Renal pelvis (tissue), 12 donors: ENCODE measurements at places on chromosomes 6 and 20. TPM values are rescaled to one million over a fixed set of nuclear protein-coding genes. Genes with fewer than 3 reads are reported as not detected.

Gene HSD17B8
- 31.2 TPM for polyA plus RNA-seq

GRCh38 chr6:149266659-149267058 is 50.9 kb upstream of the TAB2 start:
- no peak for DNase-seq

GRCh38 chr6:117441824-117442264 is 16.1 kb upstream of the ROS1 start:
- DNase-seq, result no peak

Gene PAK5
- polyA plus RNA-seq, result 0.49 TPM

DNA sequence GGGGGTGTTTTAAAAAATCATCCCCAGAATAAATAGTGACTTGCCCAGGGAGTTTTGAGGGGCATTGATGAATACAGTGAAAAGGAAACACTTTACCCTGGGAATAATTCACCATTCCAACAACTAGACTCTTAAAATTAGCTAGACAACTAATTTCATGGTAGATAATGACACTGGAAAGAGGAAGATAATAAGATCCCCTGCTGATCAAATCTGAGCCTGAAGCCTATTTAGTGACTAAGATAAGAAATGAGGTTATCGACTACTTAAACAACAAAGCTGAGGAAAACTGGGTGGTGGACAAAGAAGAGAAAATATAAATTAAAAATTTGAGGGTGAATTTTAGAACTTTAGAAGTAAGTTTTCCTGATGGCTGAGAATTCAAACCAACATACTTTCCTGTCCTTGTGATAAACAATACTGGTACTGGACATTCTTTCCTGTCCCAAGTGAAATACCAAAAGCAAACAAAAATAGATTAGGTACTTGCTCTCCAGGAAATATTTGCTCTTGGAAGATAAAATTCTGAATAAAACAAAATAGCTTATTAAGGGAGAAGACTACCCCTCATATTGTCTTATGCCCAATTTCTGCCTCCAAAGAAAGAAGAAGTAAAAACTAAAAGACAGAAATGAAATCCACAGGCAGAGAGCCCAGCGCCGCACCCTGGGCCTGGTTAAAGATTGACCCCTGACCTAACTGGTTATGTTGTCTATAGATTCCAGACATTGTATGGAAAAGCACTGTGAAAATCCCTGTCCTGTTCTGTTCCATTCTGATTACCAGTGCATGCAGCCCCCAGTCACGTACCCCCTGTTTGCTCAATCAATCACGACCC is 64.0 kb upstream of the ADGRF4 start:
- DNase-seq, result no peak

Gene MMP24
- polyA plus RNA-seq, result 1.8 TPM

DNA sequence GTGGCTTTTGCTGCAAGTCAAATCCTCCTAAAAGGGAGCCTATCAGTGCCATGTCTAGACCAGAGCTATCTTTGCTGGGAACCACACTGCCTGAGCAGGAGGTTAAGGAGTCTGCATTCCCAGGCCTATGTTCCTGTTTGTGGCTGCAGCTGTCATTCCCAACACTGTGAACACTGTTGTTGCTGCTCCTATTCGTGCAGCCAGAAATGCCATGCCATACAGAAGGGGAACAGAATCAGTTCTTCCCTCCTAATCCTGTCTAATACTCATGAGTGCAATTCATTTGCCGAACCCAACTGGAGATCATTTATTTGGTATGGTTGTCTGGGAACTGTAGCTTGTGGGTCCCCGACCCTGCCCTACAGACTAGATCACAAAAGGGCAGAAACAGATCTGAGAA is 406.5 kb upstream of the GJE1 start:
- DNase-seq, result no peak

- DNase-seq, result no peak
Measured at GRCh38 chr20:19750907-19751636, 7.0 kb upstream of the RIN2 start.

Gene KCNG1
- 5.7 TPM for polyA plus RNA-seq

Gene ATP6V1G2
- 6.5 TPM for polyA plus RNA-seq

- DNase-seq, result no peak
Measured at GRCh38 chr6:104855507-104855906, 4.2 kb downstream of the HACE1 start.

Gene RIPOR3
- polyA plus RNA-seq, result 8.0 TPM

Gene ADGRG6
- polyA plus RNA-seq, result 36.5 TPM

- no peak for DNase-seq
Measured at GRCh38 chr20:51876313-51876940, 74.1 kb upstream of the SALL4 start.

Gene CD93
- polyA plus RNA-seq, result 36.2 TPM

Gene BCAS1
- 2.6 TPM for polyA plus RNA-seq

Gene SPATA25
- polyA plus RNA-seq, result 8.2 TPM

DNA sequence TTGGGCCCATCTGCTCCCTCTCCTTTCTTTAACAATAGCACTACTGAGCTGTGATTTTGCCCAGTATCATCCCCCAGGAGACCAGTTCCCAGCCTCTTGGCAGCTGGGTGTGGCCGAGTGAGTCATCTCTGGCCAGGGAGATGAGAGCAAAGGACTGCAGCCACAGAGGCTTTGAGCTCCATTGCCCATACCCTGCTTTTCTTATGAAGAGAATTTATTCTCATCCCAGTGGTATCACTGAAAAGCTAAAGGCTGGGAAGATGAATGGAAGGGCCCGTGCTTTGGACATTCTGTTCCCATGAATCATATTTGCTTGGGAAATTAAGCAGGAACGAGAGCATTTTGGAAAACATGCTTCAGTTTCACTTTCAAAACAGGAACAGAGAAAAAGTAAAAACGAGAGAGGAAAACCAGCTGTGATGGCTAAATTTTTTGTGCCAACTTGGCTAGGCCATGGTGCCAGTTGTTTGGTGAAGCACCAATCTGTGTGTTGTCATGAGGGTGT is 14.9 kb downstream of the CST3 start:
- no peak for DNase-seq

Gene TRPC4AP
- polyA plus RNA-seq, result 70.1 TPM

DNA sequence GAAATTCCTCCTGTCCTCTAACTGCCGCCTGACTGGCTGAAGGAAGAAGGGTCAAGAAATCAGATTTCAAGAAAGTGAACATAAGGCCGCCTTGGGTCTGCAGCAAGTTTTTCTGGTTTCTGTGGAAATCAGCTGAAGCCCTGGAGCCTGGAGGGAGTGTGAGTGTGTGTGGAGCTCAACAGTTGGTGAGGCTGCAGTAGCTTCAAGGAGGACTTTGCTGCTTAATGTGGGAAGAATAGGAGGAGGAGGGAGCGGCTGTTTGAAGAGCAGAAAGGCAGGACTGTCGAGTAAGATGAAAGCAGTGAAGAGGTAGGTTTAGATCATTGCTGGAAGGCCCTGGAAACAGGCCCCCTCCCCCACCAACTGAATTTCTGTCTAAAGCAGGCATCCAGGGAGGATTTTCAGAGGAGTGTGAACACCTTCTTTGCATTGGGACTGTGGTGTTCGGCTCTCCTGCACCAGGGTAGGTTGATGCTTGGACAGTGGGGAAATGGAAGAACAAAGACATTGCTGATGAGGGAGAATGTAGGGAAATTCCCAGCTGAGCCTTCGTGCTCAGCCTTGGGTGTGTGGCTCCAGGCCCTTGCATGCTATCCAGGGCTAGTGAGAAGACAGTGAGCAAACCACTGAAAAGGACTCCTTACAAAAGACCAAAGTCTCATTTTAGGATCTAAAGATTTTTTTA is 79.5 kb upstream of the VSTM2L start:
- DNase-seq, result no peak

Gene TUBB2A
- polyA plus RNA-seq, result 55.5 TPM

DNA sequence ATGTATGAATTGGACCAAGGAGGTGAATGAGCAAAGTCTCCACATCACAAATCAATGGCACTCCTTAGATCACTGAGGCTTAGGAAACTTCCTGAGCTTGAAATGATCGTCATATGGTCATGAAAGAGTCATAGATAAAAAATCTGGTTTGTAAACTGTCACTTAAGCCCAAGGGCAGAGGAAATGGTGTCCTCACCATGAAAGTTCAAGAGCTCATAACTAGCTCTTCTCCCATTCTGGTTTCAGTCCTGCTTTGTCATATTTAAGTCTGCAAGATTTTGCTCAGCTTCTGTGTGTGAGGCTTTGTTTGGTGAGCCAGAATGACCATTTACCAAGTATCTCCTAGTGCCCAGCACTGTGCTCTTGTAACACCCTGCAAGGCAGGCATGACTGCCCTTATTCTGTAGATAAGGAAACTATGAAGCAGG is 60.5 kb downstream of the GJA10 start:
- no peak for DNase-seq

Gene STMND1
- polyA plus RNA-seq, result 0.49 TPM
